ENCODE measurements at places on chromosomes 6 and 20.

DNA sequence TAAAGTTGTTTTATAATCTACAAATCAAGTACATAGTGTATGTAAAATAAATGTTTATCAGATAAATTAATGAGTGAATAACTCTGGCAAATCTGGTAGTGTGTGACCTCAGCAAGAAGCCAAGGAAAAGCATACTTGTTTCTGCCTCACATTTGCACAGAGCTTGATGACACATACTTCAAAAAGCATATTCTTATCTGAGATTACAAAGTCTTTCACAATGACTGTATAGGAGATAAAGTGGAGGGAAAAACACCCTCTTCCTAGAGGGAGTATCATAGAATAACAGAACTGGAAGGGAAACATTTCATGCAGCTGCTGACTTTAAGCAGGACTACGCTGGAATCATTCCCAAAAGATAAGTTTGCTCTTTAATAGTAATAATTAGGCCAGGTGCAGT, 28.1 kb upstream of the AKAP7 start:
- no peak for DNase-seq

DNA sequence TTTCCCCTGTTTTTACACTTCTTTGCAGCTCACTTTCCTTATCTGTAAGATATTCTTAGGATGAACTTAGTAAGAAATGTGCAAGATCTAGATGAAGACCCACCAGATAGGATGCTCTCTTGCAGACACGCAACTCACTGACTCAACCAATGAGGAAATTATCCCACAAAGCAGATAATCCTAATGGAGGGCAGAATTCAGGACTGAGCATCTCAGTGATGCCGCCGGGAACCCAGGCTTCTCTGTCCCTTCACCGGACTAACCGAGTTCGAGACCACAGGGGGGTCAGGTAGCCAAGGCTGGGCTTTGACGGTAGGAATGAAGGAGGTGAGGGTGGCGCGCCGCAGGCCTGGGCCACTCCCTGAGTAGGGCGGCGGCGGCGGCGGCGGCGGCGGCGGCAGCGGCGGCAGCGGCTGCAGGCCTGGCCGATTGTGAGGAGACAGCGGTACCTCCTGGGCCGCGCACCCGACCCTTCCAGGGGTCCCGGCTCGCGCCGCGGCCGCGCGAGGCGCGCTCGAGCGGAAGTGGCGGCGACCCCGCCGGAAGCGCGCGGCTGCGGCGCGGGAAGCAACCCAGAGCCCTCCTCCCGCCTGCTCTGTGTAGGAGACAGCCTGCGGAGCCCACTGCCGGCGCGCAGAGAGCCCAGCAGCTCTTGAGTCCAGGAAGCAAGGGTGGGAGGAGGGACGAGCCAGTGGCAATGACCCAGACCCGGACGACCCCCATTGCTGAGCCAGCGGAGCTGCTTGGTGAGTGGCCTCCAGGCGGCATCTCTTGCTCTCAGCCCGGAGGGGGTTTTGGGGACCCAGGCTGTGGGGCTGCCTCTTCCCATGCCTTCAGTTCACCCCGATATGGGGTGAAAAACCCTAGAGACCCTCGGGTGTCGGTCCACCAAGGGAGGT, at the start of gene KHDC1:
Gene KHDC1, minus strand, starts transcription at position 526 of the 899 bp plus-strand sequence. CDS start 20,679 bp downstream, outside the sequence.
- peak; percentile 9 for DNase-seq

GRCh38 chr6:47343600-47343999, 33.9 kb upstream of the TNFRSF21 start:
- DNase-seq = no peak

GRCh38 chr6:39189915-39190544, 39.2 kb downstream of the KCNK5 start:
- no peak for DNase-seq

DNA sequence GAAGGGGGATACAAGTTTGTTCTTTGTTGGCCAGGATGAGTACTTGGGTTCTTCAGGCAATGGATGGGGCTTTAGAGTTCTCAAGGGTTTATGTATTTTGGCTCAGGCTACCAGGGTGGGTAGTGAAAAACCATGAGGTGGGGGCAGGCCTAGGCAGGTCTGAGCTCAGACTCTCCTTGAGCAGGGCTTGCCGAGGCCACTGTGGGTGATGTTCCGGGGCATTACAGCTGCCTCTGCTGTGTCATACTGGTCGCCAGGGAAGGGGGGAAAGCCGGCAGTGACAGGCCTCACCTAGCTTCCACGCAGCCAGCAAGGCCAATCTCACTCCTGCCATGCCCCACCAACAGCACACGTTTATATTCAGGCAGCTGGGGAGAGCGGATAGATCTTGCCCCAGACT, 79.6 kb downstream of the BCKDHB start:
- no peak for DNase-seq

- no peak for DNase-seq
Observed at GRCh38 chr6:143110572-143110971, 49.9 kb downstream of the AIG1 start.

GRCh38 chr6:79984261-79984660, 20.2 kb upstream of the TTK start:
- peak; percentile 81 for DNase-seq

- DNase-seq = no peak
Observed at GRCh38 chr6:10351791-10352190, 63.1 kb downstream of the TFAP2A start.

DNA sequence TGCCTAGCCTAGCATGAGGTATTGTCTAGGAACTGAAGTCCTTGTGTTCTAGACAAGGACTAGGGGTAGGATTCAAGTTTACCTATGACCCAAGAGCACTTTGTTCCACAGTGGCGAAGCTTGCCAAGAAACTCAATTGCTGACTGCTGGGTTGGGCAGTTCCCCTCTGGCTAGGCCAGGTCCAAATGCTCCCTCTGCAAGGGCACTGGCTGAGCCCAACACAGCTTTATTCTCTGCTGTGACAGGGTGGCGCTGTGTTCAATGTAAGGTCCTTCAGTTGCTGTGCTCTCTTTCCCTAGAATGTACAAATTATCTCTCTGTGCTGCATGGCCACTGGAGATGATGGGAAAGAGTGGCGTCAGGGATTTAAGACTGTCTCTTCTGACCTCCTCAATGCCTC, 950.8 kb downstream of the HACE1 start:
- DNase-seq = no peak

- DNase-seq = peak; percentile 96
Observed at GRCh38 chr20:25237610-25238318, 10.1 kb upstream of the PYGB start.

- no peak for DNase-seq
Observed at GRCh38 chr20:51600016-51600420, 57.5 kb upstream of the NFATC2 start.

GRCh38 chr6:30304002-30304401, 22.7 kb upstream of the TRIM39 start:
- no peak for DNase-seq

GRCh38 chr6:139699911-139700310, 325.5 kb upstream of the CITED2 start:
- no peak for DNase-seq

GRCh38 chr6:148954934-148955333, 208.1 kb downstream of the UST start:
- no peak for DNase-seq

GRCh38 chr6:53244958-53245357, 96.3 kb upstream of the GCM1 start:
- no peak for DNase-seq

GRCh38 chr6:137849181-137849980, 17.7 kb upstream of the TNFAIP3 start:
- no peak for DNase-seq

DNA sequence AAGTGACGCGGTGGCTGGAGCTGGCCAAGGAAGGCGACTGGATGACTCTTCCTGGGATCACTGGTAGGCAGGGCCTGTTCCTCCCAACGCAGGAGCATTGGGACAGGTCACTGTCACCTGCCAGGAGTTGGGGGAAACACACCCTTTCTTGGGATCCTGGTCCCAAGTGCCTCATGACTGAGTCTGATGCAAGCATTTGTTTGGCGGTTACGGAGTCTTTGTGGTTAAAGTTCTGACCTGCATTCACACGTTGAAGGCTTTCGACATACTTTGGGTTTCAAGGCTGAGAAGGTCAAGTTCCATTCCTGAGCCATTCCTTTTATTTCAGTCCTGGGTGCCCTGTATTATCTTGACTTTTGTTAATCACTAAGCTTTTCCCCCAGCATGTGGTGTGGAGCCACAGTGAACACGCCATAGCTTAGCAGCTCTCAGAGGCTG, 6.0 kb downstream of the PNLDC1 start:
- no peak for DNase-seq

- no peak for DNase-seq
Observed at GRCh38 chr6:24957199-24957598, 21.4 kb upstream of the RIPOR2 start.

DNA sequence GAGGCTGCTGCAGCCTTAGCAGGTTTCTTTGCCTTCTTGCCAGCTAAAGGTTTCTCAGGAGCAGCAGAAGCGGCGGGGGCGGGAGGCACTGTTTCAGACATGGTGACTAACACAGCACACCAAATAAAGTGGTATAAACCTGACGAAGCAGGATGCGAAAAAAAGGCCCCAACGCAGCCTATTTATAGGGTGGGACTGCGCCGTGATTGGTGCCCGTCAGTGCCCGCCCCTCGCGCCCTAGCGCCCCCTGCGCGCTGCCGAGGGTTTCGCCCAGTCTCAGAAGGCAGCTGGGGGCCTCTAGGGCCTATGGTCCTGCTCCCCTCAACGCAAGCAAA, 55.0 kb downstream of the TRIM38 start:
- no peak for DNase-seq

GRCh38 chr6:7526755-7527154, 14.7 kb upstream of the DSP start:
- DNase-seq = no peak

DNA sequence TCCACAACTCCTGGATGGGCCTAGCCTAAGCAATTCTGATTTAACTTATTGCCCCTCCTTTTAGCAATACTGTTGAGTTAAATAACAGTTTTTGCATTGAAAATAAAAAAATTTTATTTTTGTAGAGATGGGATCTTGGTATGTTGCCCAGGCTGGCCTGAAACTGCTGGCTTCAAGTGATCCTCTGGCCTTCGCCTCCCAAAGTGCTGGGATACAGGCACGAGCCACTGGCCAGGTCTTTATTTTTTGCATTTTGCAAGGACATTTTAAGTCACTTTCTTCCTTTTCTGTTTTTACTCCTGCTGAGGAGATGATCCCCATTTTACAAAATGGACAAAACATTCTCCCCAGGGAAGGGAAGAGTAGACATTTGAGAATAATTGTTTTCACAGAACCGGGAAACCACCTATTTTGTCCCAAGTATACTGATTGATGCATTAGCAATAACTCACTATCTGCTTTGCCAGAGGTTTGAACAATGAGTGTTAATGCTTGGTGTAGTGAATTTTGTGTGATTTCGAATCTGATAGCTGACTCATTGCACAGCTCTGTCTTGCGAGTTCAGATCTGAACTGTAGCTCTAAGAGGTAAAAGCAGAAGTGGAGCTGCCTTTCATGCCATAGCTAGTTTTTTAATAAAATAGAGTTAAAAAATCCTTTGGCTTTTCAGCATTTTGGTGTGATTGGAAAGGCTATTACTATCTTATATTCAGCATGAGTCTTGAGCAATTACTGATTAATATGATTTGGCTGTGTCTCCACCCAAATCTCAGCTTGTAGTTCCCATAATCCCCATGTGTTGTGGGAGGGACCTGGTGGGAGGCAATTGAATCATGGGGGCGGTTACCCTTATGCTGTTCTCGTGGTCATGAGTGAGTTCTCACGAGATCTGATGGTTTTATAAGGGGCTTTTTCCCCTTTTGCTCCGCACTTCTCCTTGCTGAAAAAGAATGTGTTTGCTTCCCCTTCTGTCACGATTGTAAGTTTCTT, 20.9 kb downstream of the IGF2R start:
- DNase-seq = no peak

DNA sequence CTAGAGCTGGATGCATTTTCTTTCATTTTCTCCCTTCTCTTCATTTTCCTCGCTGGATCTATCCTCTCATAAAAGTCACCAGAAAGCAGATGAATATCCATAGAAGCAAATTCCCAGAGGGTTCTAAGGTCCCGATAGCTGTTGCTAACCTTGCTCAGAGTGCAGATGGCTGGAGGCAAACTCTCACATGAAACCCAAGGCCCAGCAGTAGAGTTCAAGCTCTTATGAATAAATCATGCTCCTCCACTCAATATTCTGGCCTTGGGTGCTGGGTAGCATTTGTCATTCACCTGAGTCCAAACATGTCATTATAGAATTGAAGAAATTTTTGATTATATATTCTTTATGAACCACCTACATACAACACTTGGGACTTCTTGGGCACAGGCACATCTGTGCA, 539.7 kb upstream of the MARCKS start:
- DNase-seq = no peak

- DNase-seq = no peak
Observed at GRCh38 chr6:30441171-30441570, 48.1 kb upstream of the HLA-E start.

GRCh38 chr6:146876271-146877151, 277.7 kb downstream of the ADGB start:
- DNase-seq = no peak

DNA sequence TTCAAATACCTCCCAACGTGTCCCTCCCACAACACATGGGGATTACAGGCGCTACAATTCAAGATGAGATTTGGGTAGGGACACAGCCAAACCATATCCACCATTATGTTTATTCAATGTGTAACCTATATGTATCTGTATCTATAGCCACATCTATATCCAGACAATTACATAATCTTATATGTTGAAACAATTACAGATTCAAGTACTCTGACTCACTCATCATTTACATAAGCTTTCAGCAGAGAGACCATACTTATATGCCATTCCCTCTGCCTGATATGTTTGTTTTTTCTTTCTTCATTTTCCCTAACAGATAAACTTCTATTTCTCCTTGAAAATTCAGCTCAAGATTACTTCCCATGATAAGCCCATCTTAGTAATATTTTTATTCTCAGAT, 163.6 kb downstream of the LAMA2 start:
- no peak for DNase-seq

GRCh38 chr6:5229356-5229755, 31.4 kb downstream of the LYRM4 start:
- no peak for DNase-seq

- DNase-seq = no peak
Observed at GRCh38 chr6:33114406-33114805, 38.6 kb downstream of the HLA-DPB1 start.

- DNase-seq = no peak
Observed at GRCh38 chr6:161411265-161411944, 137.5 kb upstream of the AGPAT4 start.

DNA sequence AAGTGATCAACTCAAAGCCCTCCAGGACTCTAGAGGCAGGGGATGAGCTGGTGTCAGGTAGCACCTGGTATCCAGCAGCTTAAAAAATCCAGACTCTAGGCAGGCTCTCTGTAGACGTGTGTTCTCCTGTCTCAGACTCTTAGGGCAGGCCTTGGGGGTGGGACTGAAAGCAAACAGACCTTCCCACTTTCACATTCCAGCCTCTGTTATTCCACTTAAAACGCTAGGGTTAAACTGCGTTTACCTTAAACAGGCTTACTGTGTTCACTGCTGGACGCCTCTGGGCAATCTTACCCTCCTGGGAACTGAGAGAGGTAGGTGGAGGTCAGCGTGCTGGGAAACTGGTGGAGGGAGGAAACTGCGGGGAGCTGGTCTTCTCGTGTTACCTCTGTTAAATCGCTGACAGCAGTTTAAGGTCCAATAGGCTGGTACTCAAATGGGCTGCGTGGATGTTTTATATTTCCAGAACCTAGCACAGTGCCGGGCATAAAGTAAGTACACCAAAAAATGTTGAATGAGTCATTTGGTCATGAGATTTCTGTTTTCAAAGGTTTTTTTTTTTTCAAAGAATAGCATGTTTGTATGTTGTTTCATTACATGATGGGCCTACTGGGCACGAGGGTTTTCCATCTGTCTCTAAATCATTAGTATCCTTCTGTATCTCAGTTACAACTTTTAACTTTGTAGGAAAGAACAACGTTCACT, at the start of gene GCNT2:
Gene GCNT2, plus strand, starts transcription at position 248 of the 705 bp plus-strand sequence. CDS start 7,561 bp downstream, outside the sequence.
- DNase-seq = no peak

- DNase-seq = no peak
Observed at GRCh38 chr20:59153355-59153681, 10.3 kb upstream of the ZNF831 start.

GRCh38 chr6:116371918-116372209, 1.1 kb downstream of the DSE start:
- DNase-seq = no peak

All from astrocyte of the cerebellum (primary cell).